ENCODE measurements at places on chromosomes 3 and 15.

- no peak for DNase-seq
Measured at GRCh38 chr3:37579181-37579580, 282.5 kb upstream of the CTDSPL start.

- DNase-seq: no peak
Measured at GRCh38 chr15:58451826-58452225, 20.0 kb downstream of the LIPC start.

- DNase-seq: no peak
Measured at GRCh38 chr3:34881026-34881425, 758.3 kb upstream of the ARPP21 start.

GRCh38 chr3:15795651-15796308, 2.0 kb downstream of the ANKRD28 start:
- peak; percentile 78 for DNase-seq

DNA sequence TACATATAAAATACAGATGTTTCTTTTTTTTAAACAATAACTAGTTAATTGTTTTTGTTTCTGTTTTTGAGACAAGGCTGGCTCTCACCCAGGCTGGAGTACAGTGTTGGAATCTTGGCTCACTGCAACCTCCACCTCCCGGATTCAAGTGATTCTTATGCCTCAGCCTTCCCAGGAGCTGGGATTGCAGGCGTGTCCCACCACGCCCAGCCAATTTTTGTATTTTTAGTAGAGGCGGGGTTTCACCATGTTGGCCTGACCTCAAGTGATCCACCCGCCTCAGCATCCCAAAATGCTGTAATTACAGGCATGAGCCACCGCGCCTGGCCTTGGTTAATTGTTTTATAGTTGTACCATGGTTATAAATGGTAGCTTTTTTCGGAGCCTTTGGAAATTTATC, 72.3 kb downstream of the PIAS1 start:
- no peak for DNase-seq

DNA sequence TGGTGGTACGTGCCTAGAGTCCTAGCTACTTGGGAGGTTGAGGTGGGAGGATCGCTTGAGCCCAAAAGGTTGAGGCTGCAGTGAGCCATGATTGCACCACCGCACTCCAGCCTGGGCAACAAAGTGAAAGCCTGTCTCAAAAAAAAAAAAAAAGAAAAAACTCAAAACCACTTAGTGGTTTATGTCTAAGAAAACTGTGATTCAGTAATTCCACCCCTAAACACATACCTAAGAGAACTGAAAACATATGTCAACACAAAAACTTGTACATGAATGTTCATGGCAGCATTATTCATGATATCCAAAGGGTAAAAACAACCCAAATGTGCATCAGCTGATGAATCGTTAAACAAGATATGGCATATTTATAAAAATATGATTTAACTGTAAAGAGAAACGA, 14.3 kb downstream of the SPG21 start:
- DNase-seq: peak; percentile 33

DNA sequence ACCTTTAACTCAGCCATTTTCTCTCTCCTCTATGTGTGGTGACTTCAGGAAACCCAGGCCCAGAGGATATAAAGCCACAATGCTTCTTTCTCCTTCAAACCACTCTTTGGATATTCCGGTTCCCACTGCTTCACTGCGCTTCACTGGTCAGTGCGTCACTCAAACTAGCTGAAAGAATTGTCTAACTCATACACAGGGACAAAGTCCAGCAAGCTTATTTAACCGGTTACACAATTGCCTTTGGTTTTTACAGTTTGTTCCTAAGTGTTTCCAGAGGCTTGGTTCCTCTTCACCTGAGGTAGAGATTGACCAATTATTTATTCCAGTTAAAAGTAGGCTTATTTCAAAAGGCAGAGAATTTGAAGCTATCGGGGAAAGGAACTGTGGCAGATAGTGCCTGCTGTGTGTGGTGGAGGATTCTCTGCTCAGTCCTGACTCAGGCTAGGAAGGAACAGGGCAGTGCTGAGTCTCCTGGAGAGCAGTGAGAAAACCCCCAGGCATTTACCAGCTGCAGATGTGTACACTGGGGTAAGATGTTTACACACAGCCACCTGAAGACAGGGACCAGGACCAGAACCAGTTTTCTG, at the start of gene HGD:
TSS of gene HGD (minus strand) at position 145 of the 587 bp plus-strand sequence. CDS start at position 17, 128 bp downstream.
- no peak for DNase-seq

DNA sequence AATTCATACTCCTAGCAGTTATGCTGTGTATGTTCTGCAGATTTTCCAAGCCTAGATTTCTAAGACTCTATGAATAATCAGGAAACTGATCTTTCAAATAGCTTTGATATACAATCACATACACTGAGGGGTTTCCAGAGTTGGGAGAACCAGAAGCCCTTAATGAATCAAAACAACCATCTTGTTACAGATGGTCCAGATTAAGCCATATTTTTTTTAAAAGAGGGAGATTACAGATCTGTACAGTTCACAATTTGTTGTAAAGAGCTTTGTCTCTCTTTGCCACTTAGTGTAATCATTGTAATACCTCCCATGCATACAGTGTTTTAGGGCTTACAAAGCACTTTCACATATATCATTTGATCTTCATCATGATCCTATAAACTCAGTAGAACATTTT, 47.7 kb downstream of the CADPS start:
- DNase-seq: no peak

- peak; percentile 79 for DNase-seq
Measured at GRCh38 chr3:130748981-130749380, 2.4 kb upstream of the PIK3R4 start.

DNA sequence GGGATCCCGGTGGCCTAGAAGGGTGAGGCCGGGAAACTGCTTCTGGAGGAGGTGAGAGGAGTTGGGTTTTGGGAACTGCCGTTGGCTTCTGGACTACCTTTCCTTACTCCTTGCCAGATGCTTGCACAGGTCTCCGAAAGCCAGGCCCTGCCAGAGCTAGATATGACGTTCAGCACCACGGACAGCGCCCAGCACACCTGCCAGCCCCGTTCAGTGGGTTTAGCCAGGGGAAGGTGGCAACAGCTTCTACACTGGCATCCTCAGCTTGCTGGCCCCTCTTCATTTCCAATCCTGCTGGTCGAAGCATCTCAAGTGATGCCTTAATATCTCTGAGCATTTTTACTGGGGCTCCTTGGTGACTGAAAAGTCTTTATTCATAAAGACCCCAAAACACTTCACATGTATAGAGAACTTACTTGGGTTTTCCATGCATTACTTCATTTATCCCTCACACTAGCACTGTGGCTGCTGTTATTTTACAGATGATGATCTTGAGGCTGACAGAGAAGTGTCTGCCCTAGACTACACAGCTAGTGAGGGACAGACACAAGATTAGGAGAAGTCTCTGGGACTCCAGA, 21.9 kb downstream of the HCN4 start:
- peak; percentile 35 for DNase-seq

DNA sequence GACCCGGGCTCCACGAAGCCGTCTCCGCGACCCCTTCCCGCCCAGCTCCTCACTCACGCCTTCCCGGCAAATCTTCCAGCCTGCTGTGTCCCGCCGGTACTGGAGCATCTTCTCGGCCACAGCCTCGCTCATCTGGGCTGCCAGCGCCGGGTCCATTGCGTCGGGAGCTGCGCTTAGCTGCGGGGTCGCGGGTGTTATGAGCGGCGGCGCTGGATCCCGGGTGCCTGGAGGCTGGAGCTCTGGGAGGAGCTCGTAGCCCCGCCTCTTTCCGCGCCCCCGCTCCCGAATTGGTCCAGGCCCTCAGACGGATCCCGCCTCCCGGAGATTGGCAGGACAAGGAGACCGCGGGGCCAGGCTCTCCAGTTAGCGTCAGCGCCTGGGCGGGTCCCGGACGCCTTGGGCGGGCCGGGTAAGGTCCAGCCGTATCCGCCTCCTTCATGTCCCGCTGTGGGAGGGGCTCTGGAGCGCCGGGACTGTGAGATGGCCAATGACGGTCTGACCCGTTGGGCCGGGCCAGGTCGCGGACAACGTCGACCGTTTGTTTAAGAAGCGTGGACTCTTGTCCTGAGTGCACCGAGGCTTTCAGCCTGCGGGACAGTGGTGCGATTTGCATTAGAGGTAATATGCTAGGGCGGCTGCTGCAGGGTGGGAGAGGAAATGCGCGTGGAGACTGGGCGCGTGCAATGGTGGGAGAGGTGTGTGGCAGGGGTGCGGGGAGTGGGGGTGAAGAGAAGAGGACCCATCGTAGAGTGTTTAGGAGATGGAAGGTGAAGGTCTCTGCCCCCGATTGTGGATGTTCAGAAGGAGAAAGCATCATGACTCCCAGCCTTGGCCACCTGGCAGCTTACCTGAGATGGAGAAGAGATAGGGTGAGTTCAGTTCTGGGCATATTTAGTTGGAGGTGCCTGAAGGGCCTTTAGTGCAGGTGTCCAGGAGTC, at the start of gene STARD5:
TSS of gene STARD5 (minus strand) at position 198 of the 938 bp plus-strand sequence. CDS start at position 156, 42 bp downstream.
- DNase-seq: peak; percentile 96

- DNase-seq: peak; percentile 56
Measured at GRCh38 chr3:151468284-151468917, 7.5 kb upstream of the IGSF10 start.

GRCh38 chr15:30928076-30928475, 24.4 kb downstream of the FAN1 start:
- DNase-seq: no peak

DNA sequence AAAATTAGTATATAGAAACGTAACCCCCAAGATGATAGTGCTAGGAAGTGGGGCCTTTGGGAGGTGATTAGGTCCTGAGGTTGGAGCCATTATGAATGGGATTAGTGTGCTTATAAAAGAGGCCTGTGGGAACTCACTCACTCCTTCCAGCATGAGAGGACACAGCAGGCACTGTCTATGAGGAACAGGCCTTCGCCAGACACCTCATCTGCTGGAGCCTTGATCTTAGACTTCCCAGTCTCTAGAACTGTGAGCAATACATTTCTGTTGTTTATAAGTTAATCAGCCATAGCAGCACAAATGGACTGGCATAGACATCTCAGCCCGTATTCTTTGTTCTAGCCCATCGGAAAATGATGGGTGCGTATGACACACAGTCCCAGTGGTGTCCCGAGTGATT, 152.3 kb downstream of the GABRG3 start:
- no peak for DNase-seq

GRCh38 chr15:39944726-39945125, 10.8 kb downstream of the EIF2AK4 start:
- DNase-seq: peak; percentile 91

GRCh38 chr15:89723031-89723430, 28.0 kb downstream of the MESP1 start:
- DNase-seq: no peak

GRCh38 chr15:69748576-69749185, 296.1 kb downstream of the RPLP1 start:
- peak; percentile 34 for DNase-seq

- no peak for DNase-seq
Measured at GRCh38 chr3:122365073-122365472, 18.0 kb downstream of the MIX23 start.

DNA sequence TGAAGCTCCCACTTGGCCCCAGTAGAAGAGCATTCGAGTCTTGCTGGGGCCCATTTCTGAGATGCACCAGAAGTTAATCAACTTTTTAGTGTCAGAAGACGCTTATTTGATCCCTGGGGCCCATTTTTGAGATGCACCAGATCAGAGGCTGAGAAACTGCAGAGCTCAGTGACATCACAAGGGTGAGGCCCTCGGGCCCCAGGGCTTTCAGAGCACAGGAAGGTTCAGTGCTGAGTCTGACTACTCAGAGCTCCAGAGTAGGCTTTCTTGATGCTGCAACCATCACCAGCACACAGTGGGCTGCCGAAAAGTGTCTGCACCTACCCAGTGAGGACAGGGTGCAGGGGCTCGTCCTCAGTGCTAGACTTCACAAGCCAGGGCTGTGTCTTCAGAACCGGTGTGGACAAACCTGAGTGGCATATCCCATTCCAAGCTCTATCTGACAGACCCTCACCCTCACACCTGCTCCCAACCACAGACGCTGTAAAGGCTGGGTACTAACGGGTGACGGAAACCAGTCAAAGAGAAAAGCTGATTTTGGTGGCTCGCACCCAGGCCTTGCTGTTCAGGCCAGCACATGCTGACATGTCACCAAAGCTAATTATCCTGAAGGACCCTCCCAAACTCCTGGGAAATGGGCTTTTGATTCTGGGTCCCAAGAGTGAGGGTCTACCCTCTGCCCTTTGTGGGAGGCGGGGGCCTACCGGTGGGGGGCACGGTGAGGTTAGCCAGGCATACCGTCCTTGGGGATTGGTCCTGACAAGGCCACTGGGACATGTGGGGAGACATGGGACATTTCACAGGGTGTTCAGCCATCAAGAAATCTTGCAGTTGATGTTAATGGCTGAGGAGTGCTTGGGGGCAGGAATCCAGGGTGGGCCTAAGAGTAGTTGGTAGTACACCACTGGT, 83.0 kb downstream of the PDCD6IP start:
- DNase-seq: no peak

DNA sequence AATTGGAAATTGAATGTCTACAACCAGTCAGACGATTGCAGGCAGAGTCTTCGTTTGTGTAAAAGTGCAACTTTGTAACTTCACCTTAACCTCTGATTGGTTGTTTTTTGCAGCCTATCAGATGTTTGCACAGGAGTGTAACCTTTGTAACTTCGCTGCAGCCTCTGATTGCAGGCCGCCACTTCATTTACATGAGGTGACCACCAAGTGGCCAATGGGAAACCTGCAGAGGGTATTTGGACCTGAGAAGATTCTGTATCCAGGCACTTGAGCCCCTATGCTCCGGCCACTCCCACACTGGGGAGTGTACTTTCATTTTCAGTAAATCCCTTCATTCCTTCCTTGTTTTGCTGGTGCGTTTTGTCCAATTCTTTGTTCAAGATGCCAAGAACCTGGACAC, 68.1 kb upstream of the PFN2 start:
- DNase-seq: no peak

- DNase-seq: no peak
Measured at GRCh38 chr3:179828738-179829137, 175.9 kb downstream of the USP13 start.

DNA sequence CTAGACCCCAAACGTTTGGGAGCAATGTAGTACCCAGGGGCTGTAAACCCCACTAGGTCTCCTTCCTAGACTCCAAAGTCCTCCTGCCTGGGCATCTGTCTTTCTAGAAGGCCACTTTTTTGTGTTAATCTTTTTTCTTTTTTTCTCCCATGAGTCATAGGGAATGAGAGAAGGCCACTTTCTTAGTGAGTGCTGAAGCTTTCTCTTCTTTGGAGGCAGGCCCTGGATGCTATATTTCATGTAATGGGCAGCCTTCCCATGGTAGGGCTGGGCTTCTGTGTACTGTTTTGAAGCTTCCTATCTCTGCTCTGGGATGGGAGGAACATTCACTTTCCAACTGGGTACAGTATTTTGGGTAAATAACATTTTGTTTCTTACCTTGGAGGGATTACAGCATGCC, 15.2 kb upstream of the RTP2 start:
- peak; percentile 33 for DNase-seq

DNA sequence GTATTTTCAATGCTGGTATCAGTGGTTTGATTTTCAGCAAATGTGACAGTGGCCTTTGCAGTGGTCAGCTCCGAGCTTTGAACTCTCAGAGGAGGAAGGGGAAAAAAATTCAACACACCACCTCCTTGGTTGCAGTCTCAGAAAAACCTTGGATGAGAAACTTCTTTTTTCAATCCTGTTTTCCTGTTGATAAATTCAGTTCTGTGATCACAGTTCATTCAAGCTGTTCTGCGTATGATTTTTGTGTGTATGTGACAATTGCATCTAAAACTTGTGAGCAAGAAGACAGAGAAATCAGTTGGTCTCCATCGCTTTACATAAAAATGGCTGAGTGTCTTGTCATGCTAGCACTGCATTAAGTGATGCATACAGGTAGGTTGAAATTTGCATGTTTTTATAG, 19.2 kb downstream of the ZBTB38 start:
- DNase-seq: no peak
